Heart right ventricle (tissue), 16 donors: ENCODE measurements at places on chromosomes 3 and 15. TPM values are rescaled to one million over a fixed set of nuclear protein-coding genes. Genes with fewer than 3 reads are reported as not detected.

DNA sequence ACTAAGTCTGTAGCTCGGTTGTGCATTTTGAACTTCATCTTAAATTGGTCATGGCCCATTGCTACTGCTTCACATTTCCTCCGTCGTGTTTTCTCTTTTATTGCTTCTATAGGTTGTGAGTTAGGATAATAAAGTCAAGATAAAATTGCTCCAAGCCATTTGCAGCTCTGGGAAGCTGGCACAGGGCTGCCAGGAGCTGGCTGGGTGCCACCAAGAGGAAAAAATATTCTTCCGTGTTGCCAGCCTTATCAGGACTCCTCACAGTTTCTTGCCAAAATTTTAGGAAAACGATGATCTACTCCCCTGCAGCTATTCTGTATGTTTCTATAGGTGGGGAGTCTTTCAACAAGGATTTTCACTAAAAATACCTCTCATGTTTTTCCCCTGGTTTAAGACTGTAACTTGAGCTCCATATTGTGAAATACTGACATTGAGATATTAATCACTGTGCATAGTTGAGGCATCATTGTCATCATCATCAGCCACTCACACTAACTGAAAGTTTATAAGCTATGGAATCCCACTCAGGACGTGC is 55.4 kb upstream of the PIAS1 start:
- H3K36me3 ChIP-seq, result no peaks in the 10 kb centered on the region
- no peaks in the 10 kb centered on the region for H3K4me1 ChIP-seq
- no peak overlapping the region for H3K4me3 ChIP-seq
- no peak for DNase-seq
- H3K27ac ChIP-seq, result no peak overlapping the region

GRCh38 chr3:80697291-80697690 is 929.5 kb upstream of the ROBO1 start:
- no peak overlapping the region for H3K27ac ChIP-seq
- H3K27me3 ChIP-seq, result no peaks in the 10 kb centered on the region
- H3K36me3 ChIP-seq, result no peaks in the 10 kb centered on the region
- H3K4me3 ChIP-seq, result no peak overlapping the region

REC114 gene
- total RNA-seq, result not detected

- H3K4me1 ChIP-seq, result peaks cover 3% of the 10 kb centered on the region
- peak overlapping the region; percentile 22 for H3K27ac ChIP-seq
- DNase-seq, result peak; percentile 40
- no peaks in the 10 kb centered on the region for H3K36me3 ChIP-seq
- H3K27me3 ChIP-seq, result no peaks in the 10 kb centered on the region
- H3K4me3 ChIP-seq, result no peak overlapping the region
These were observed 23.9 kb upstream of the SLC25A36 start for GRCh38 chr3:140917772-140918171.

IL17RB gene
- total RNA-seq, result 4.5 TPM

SAMMSON gene
- total RNA-seq, result not detected

LRRC58 gene
- total RNA-seq, result 9.1 TPM

DNA sequence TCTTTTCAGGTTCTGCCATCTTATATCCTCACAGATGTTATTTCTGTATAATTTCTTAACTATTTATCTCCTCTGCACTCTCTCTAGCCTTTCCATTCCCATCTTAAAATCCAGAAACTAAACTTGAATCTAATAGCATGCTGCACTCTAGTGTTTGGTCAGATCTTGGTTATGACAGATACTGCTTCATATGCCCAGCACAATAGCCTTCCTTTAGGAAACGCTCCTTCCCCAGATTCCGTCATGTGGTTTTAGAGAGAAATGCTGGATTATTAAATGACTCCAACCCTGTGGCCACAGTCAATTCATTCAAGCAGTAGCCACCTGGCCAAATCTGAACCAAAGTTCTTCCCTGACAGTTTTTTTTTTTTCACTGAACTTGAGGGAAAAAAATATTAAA is 19.4 kb downstream of the RASGRP1 start:
- H3K27me3 ChIP-seq, result peaks cover 3% of the 10 kb centered on the region
- DNase-seq, result no peak
- no peaks in the 10 kb centered on the region for H3K4me1 ChIP-seq
- H3K4me3 ChIP-seq, result no peak overlapping the region
- no peak overlapping the region for H3K27ac ChIP-seq

FAH gene
- 34.0 TPM for total RNA-seq

DNA sequence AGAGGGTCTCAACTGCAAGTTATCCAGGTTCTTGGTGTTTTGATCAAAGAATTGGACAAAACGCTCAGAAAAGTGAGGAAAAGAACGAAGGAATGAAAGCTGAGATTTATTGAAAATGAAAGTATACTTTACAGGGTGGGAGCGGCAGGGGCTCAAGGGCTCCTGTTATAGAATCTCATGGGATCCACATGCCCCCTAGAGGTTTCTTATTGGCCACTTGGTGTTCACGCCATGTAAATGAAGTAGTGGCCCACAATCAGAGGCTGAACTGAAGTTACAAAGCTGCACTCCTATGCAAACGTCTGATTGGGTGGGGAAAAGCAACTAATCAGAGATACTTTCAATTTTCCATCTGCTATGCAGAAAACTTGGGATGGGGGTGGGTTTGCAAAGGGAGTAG is 216.7 kb downstream of the PTPRG start:
- H3K27ac ChIP-seq, result no peak overlapping the region
- H3K4me1 ChIP-seq, result peaks cover 24% of the 10 kb centered on the region
- no peaks in the 10 kb centered on the region for H3K36me3 ChIP-seq
- no peak overlapping the region for H3K4me3 ChIP-seq
- no peak for DNase-seq

ZDHHC19 gene
- not detected for total RNA-seq

- no peaks in the 10 kb centered on the region for H3K27me3 ChIP-seq
- peak; percentile 45 for DNase-seq
- peaks cover 24% of the 10 kb centered on the region for H3K4me1 ChIP-seq
- no peaks in the 10 kb centered on the region for H3K36me3 ChIP-seq
These were observed 7.5 kb upstream of the PGPEP1L start for GRCh38 chr15:99014803-99015697.

DNA sequence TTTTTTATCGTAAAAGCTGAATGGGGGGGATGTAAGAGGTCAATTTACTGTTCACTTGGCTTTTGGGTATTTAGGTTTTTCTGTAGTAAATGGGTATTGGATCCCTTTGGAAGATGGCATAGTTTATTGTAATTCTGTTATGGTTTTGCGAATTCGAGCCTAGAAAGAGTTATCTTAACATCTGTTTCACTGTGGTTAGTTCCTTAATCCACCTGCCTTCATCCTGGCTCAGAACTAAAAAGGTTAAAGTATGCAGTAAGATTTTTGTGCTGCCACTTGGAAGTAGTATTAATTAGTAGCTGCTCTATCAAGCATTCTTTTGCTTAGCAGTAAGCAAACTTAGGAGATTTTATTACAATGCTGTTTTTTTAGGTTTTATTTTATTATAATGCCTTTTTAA is 62.4 kb downstream of the ARIH1 start:
- H3K4me3 ChIP-seq, result no peak overlapping the region
- DNase-seq, result no peak

DNA sequence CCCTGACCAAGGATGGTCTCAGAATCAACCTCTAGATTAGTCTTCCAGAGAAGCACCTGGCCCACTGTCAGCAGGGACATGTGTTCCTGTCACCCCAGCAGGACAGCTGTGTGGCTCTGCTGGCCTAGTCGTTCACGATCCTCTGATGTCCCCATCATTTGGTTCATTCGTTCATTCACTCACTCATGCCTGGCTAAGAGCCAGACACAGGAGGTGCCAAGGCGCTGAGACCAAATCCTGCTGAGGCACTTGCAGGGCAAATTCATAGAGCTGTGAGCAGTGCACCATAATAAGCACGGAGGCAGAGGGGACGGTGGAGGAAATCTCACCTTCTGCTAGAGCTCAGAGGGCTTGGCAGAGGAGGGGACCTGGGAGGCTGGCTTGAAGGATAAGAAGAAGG is 49.9 kb upstream of the FGD5 start:
- no peak overlapping the region for H3K4me3 ChIP-seq
- H3K36me3 ChIP-seq, result no peaks in the 10 kb centered on the region
- H3K27ac ChIP-seq, result no peak overlapping the region
- no peaks in the 10 kb centered on the region for H3K4me1 ChIP-seq
- no peak for DNase-seq
- no peaks in the 10 kb centered on the region for H3K27me3 ChIP-seq

GRCh38 chr3:63151897-63152296 is 126.2 kb upstream of the SYNPR start:
- no peak overlapping the region for H3K4me3 ChIP-seq
- no peaks in the 10 kb centered on the region for H3K27me3 ChIP-seq
- DNase-seq, result no peak
- no peaks in the 10 kb centered on the region for H3K4me1 ChIP-seq
- H3K36me3 ChIP-seq, result no peaks in the 10 kb centered on the region

FGD5 gene
- total RNA-seq, result 17.4 TPM

WNT7A gene
- not detected for total RNA-seq

FRMD5 gene
- 56.4 TPM for total RNA-seq

DNA sequence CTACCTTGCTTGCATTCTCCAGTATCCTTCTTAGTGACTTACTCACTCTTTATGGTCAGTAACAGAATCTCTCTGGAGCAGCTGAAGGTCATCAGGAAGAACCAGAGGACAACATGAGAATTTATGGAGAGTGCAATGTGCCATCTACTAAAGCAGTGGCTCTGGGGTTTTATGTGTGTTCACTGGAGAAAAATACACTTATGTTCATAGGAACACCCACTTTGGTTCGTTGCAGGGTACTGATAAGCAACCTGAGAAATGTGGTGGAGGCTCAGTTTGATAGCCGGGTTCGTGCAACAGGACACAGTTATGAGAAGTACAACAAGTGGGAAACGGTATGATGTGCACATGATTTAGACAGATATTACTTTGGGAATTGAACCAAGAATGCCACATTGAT is 12.8 kb downstream of the CPB1 start:
- no peak for DNase-seq
- H3K27me3 ChIP-seq, result no peaks in the 10 kb centered on the region
- H3K36me3 ChIP-seq, result no peaks in the 10 kb centered on the region

DNA sequence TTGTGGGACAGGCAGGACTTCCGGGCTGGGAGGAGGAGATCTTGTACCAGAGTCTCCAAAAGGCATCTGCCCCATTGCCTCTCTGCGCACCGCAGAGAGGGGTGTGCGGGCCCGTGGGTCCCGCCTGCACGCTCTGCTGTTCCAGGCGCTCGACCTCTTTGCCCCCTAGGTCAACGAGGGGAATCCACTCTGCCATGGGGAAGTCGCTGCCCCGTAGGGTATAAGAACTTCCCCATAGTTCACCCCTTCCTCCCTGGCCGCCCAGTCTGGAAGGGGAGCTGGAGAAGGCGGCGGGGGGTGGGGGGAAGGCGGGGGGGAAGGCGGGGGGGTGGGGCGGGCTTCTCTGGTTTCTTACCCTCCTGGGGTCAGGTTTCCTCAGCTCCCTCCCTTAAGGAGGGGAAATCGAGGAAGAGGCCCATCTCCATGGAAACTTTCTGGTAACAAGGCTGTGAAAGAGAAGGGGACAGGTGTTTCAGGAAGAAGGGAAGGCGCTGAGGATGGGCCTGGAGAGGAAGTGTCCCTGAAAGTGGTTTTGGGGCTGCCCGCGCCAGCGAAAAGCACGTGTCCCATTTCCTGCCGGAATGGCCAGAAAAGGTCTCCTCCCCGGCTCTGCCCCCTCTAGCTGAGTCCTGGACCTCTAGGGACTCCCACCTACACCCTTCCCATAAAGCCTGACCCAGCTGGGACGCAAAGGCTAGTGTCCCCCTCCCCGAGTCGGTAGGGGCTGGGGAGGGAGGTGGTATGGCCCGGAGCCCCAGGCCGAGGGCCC is 27.5 kb downstream of the NR1I2 start:
- H3K27ac ChIP-seq, result no peak overlapping the region
- H3K27me3 ChIP-seq, result peaks cover 6% of the 10 kb centered on the region
- H3K4me3 ChIP-seq, result peak overlapping the region; percentile 37
- peaks cover 9% of the 10 kb centered on the region for H3K4me1 ChIP-seq

DNA sequence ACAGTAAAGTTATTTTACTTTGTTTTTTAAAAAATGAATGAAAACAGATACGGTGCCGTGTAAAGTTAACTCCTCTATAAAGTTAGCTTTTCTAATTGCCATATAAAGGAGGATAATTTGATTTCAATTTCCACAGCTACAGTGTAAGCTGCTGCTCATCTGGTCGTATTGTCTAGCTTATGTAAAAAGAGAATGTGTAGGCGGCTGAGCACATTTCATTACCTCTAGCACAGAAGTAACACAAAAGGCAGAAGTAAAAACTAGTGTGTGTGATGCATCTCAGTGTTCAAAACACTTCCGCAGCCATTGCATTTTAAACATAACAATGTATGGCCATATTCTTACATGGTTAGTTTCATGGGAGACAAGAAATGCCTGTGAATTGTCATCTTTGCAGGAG is 105.0 kb upstream of the P2RY1 start:
- H3K27ac ChIP-seq, result no peak overlapping the region
- H3K4me1 ChIP-seq, result no peaks in the 10 kb centered on the region
- no peaks in the 10 kb centered on the region for H3K27me3 ChIP-seq
- no peaks in the 10 kb centered on the region for H3K36me3 ChIP-seq
- DNase-seq, result no peak

GP9 gene
- total RNA-seq, result not detected

HACL1 gene
- total RNA-seq, result 14.3 TPM

FSTL1 gene
- total RNA-seq, result 346 TPM

SLC9A9 gene
- total RNA-seq, result 7.7 TPM

GRCh38 chr3:60399861-60400845 is 851.1 kb downstream of the FHIT start:
- no peak overlapping the region for H3K4me3 ChIP-seq
- DNase-seq, result no peak
- H3K4me1 ChIP-seq, result peaks cover 10% of the 10 kb centered on the region

DNA sequence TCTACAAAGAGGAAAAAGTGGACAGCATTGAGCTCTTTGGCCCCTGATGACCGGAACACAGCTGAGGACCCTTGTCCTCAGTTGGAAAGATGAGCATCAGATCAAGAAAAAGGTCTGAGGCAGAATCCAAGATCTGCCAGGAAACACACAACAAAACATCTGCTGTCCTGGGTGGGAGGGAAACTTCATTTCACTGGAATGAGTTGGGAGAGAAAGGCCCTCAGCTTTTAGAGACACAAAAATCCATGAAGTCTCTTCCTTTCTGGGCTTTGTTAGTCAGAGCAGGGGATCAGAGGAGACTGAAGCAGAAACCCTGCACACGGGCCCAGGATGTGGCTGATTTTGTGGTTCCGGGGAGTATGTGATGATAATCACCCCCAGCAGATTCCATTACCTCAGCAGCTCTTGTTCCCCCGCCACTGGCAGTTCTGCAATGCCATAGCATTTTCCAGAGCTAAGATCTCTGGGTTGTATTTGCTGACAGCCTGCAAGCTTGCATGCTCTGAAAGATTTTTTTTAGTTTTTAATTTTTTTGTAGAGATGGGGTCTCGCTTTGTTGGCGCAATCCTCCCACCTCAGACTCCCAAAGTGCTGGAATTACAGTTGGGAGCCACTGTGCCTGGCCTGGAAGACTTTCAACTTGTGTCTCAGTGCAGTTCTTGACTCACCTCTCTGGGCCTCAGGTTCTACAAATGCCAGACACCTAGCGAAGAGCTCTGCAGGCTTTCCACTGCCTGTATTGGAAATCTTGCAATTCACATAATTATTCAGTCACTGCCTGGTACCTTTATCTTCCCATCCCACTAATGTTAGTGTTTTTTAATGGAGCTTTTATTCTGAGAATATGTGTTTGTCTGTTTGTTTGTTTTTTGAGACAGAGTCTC is 5.8 kb upstream of the TATDN2 start:
- peaks cover 16% of the 10 kb centered on the region for H3K36me3 ChIP-seq
- H3K27me3 ChIP-seq, result no peaks in the 10 kb centered on the region
- peak; percentile 31 for DNase-seq
- H3K4me3 ChIP-seq, result no peak overlapping the region
- H3K27ac ChIP-seq, result no peak overlapping the region
- no peaks in the 10 kb centered on the region for H3K4me1 ChIP-seq

- H3K27me3 ChIP-seq, result no peaks in the 10 kb centered on the region
- H3K36me3 ChIP-seq, result no peaks in the 10 kb centered on the region
- H3K27ac ChIP-seq, result no peak overlapping the region
These were observed 70.0 kb upstream of the KLF13 start for GRCh38 chr15:31256378-31257265.
